ENCODE measurements at places on chromosomes 1 and 21.

GRCh38 chr1:154773551-154773950 lies 96.5 kb downstream of the KCNN3 start:
- DNase-seq = no peak

GRCh38 chr1:16960560-16961296 lies 19.7 kb downstream of the MFAP2 start:
- peak; percentile 24 for DNase-seq

- DNase-seq = no peak
Measured at GRCh38 chr1:204621996-204622395, 63.5 kb downstream of the LRRN2 start.

GRCh38 chr1:48661726-48662463 lies 114.8 kb downstream of the BEND5 start:
- no peak for DNase-seq

GRCh38 chr1:86841116-86841515 lies 72.8 kb downstream of the SELENOF start:
- no peak for DNase-seq

DNA sequence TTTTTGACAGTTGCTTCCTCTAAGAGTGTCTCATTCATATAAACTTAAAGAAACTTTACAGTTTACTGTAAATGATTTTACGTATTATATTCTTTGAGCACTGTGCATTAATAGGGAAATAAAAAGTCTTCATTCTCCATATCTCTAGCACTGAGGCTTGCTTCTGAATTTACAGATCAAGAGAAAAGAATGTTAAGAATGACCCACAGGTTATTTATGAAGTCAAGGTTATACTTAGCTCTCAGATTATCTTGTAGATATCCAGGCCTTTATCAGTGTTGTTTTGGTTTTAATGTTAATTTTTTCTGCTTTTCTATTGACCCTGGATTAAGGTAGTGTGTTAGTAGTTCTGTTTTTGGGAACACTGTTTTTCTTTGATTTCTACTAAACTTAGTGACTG lies 91.4 kb downstream of the GPR161 start:
- DNase-seq = no peak

DNA sequence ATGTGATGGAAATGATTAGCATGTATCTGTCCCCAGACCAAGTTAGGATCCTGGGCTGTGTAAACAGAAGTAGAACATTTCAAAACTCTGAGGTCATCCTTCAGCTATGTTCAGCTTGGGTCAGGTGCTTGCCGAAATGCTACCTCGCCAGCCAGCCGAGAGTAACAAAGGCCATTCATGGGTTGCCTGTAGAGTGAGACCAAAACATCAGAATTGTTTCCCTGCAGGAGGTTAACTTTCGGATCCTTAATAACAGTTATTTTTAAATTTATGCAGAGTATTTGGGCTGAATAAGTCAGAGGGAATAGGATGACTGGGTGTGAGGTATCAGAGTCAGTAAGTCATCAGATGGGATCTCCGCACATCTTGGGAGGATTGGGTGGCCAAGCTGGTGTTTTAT lies 35.6 kb downstream of the SMYD2 start:
- DNase-seq = no peak

- DNase-seq = no peak
Measured at GRCh38 chr1:81597720-81598426, 202.9 kb upstream of the ADGRL2 start.

- no peak for DNase-seq
Measured at GRCh38 chr1:222385262-222385661, 162.6 kb downstream of the HHIPL2 start.

- DNase-seq = no peak
Measured at GRCh38 chr1:34864759-34865158, 5.2 kb upstream of the SMIM12 start.

- DNase-seq = no peak
Measured at GRCh38 chr21:44275041-44275440, 10.6 kb upstream of the AIRE start.

DNA sequence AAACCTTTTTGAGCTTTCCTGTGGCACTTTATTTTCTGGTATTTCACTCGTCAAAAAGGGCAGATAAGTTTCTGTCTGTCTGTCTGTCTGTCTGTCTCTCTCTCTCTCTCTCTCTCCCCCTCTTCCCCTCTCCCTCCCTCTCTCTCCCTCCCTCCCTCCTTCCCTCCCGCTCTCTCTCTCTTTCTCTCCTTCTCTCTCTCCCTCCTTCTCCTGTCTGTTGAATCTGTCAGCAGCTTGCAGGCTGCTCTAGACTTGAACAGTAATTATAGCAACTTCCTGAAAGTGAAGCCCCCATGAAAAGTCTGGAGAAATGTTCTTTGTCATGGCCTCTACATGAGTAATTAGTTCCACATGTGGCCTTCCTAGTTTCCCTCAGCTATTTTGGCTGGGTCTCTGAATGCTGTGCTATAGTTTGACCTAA lies 275.2 kb upstream of the C1orf105 start:
- no peak for DNase-seq

DNA sequence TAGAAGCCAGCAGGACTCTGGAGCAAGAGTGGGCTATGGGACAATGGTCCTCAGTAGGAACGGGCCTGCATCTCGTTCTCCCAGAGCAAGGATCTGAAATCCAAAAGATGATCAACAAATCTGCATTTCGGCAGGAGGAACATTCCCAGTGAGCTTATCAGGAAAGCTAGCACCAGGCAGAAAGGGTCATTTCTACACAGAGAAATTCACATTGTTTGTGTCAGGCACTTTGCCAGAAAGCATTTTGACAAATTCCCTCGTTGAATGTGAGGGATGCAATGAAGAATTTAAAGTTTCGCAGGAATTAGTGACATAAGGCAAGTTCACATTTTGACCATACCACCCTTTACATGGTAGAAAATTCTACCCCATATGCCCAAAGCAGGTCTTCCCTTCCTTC lies 31.6 kb upstream of the ETS2 start:
- no peak for DNase-seq

DNA sequence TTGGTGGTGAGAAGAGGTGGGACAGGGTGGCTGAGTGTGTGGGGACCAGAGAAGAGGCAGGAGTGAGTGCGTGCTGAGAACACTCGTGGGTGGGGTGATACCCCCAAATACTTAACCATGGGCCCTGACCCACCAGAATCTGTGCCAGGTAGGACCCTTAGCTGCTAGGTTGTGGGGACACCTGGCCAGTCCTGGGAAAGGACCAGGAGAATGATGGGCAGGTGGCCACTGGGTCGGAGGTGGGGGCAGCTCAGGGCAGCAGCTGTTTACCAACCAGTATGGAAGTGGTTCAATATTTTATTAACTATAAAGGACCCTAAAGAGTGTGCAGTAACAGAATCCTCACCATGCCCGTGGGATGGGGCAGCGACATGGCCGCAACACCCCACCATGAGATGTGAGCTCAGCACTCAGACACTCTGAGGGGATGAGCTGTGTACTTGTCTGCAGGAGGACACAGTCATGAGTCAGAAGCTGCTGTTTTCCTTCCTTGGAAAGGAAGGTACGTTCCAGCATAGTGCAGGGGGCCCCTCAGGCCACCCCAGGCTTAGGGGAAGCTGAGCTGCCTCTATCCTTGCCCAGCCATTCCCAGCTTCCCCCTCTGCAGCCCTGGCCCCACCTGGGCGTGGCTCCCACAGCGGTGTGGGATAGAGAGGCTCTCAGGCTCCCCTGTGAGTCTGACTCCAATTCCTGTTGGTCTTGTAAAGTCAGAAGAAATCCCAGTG lies 25.4 kb downstream of the TEX35 start:
- no peak for DNase-seq

DNA sequence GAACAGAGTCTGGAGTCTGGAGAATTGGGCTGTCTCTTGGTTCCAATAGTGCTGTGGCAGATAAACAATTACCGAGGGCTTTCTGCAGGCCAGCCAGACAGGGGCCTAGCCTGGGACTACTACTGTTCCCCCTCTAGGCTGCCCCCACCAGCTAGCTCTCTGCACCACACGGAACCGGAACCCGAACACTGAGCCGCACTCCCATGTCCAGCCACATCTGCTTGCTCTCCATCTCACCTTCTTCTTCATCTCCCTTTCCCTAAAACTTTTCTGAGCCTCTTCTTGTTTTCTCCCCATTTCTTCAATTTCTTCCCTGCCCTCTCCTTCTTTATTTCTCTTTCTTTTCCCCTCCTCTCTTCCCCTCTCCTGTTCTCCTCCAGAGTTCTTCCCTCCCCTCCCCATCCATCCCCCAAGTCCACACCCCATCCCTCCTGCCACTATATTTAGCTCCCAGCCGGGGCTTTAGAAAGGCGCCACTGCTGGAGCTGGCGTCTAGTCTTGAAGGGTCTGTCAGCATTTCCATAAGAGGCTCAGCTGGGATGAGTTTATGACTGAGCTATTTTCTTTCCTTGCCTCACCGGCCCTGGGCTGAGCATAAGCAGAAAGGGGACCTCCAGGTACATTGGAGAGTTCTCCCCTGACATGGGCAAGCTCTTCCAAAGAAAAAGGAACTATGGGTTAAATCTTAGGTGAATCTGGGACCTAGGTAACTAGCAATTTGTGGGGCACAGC lies 25.7 kb upstream of the ATP2B4 start:
- no peak for DNase-seq

GRCh38 chr1:78143673-78144072 lies 97.9 kb downstream of the GIPC2 start:
- DNase-seq = no peak

- no peak for DNase-seq
Measured at GRCh38 chr1:95168761-95169351, 51.7 kb downstream of the TLCD4 start.

DNA sequence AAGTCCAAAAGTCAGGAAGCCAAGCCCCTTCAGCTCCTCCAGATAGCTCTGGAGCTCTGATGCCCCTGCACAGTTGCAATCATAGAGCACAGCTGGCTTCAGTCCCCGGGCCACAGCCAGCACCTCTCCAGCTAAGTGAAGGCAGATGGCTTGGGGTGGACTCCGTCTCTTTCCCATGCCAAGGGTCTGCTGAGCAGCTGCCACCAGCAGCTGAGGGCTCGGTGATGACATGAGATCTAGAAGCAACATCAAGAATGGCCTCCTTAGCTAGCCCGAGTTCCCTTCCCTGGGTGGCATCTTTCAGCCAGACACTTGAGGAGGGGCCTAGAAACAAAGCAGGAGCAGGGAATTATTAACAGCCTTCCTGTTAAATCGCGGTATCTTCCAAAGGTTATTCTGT lies 973 bp downstream of the C1orf74 start:
- no peak for DNase-seq

- no peak for DNase-seq
Measured at GRCh38 chr21:45255381-45256020, 32.2 kb downstream of the POFUT2 start.

GRCh38 chr1:53350853-53351767 lies 23.2 kb upstream of the LRP8 start:
- DNase-seq = no peak

- no peak for DNase-seq
Measured at GRCh38 chr1:241310451-241310850, 46.6 kb downstream of the RGS7 start.

GRCh38 chr1:83583351-83584014 lies 415.4 kb downstream of the TTLL7 start:
- no peak for DNase-seq

- no peak for DNase-seq
Measured at GRCh38 chr1:97196825-97197516, 475.4 kb downstream of the PTBP2 start.

DNA sequence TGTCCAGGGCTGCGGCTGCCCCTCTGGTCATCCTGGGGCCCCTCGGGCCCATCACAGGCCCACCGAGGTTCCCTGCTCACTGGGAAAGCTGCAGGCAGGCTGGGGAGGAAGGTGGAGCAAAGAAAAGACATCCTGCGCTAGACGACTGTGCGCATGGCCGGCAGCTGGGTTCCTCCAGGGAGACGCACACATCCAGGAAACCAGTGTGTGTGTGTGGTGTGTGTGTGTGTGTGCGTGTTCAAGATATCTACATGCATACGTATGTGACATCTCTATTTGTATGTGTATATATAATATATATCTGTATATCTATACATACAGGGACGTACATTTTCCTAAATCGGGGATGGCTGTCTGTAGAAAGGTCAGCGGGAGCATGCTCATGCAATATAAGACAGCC lies 63.7 kb downstream of the ACOT7 start:
- no peak for DNase-seq

DNA sequence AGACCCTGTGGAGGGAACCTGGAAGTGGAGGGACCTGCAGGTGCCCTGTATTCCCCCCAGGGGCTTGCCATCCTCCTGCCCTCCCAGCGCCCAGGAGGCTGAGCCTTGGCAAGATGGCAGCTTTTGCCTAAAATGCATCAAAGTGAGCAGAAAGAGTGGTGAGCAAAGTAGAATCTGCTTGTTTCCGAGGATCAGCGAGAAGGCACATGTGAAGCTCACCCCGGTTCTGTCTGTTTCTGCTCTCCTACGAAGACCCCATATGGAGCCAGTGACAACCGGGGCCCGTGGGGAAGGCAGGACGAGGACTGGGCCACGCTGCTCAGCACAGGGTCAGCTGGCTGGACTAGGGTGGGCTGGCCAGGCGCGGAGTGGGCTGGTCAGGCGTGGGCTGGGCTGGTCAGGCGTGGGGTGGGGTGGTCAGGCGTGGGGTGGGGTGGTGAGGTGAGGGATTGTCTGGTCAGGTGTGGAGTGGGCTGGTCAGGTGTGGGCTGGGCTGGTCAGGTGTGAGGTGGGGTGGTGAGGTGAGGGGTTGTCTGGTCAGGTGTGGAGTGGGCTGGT lies 5.2 kb upstream of the FNDC10 start:
- no peak for DNase-seq

- no peak for DNase-seq
Measured at GRCh38 chr21:43304206-43304605, 122.7 kb downstream of the SIK1 start.

GRCh38 chr21:27582246-27582947 lies 615.5 kb upstream of the ADAMTS5 start:
- DNase-seq = no peak

GRCh38 chr1:30991862-30992606 lies 73.5 kb downstream of the PUM1 start:
- no peak for DNase-seq

- no peak for DNase-seq
Measured at GRCh38 chr1:47771751-47772150, 225.4 kb downstream of the TRABD2B start.

GRCh38 chr21:22855581-22855980 lies 1857.4 kb downstream of the NCAM2 start:
- DNase-seq = no peak

DNA sequence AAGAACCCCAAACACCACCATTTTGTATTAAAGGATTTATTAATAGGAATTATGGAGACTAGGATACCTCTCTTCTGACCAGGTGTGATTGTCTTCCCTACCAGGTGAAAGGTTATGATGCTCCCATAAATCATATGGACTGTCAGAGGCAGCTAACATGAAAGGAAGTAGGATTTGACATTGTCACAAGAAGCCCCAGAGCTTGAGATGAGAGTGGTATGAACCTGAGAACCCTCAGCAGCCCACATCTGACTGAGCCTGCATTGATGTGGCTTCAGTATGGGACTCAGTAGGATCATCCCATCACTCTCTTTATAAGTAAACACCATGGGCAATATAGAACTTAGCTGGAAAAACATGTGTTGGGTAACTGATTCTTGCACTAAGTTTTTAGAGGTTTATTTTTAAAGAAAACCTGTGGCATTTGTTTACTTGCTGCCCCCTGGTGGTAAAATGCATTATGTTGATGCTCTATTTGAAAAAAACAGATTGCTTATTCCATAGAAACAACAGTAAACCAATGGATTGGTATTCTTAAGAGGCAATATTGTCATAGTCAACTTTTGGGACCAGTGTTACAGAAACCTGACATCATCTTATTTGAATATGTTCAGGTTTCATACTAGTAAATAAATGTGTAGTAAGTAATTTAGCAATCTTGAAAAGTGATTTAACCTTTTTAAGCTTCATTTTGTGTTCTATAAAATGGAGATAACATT lies 16.6 kb upstream of the CACYBP start:
- no peak for DNase-seq

- DNase-seq = no peak
Measured at GRCh38 chr1:211019266-211019665, 114.7 kb downstream of the KCNH1 start.

Measured in activated naive CD4-positive, alpha-beta T cell (primary cell).